ENCODE measurements at places on chromosomes 16 and 17. TPM values are rescaled to one million over a fixed set of nuclear protein-coding genes. Genes with fewer than 3 reads are reported as not detected.

CRLF3 gene
- 108 TPM for polyA plus RNA-seq

KRTAP3-1 gene
- polyA plus RNA-seq = not detected

AXIN1 gene
- 2.0 TPM for polyA plus RNA-seq

KRTAP4-1 gene
- polyA plus RNA-seq = not detected

ORC6 gene
- polyA plus RNA-seq = 0.71 TPM

VTN gene
- polyA plus RNA-seq = not detected

FA2H gene
- 3.1 TPM for polyA plus RNA-seq

KLHDC4 gene
- polyA plus RNA-seq = 18.6 TPM

RCVRN gene
- not detected for polyA plus RNA-seq

GFAP gene
- polyA plus RNA-seq = 0.66 TPM

TMEM92 gene
- polyA plus RNA-seq = not detected

TVP23B gene
- 66.7 TPM for polyA plus RNA-seq

CDRT15L2 gene
- polyA plus RNA-seq = not detected

TBC1D3I gene
- polyA plus RNA-seq = not detected

ITPRIPL2 gene
- not detected for polyA plus RNA-seq

PTX4 gene
- polyA plus RNA-seq = not detected

KCNJ12 gene
- not detected for polyA plus RNA-seq

UMOD gene
- polyA plus RNA-seq = not detected

METRN gene
- polyA plus RNA-seq = 6.2 TPM

RRAD gene
- polyA plus RNA-seq = 0.43 TPM

NPIPB13 gene
- 0.37 TPM for polyA plus RNA-seq

CLDN7 gene
- not detected for polyA plus RNA-seq

DHRS7C gene
- polyA plus RNA-seq = not detected

RABEP1 gene
- polyA plus RNA-seq = 54.6 TPM

ZMYND15 gene
- not detected for polyA plus RNA-seq

All from naive B cell (primary cell).